ENCODE measurements at places on chromosomes 1 and 21.

DNA sequence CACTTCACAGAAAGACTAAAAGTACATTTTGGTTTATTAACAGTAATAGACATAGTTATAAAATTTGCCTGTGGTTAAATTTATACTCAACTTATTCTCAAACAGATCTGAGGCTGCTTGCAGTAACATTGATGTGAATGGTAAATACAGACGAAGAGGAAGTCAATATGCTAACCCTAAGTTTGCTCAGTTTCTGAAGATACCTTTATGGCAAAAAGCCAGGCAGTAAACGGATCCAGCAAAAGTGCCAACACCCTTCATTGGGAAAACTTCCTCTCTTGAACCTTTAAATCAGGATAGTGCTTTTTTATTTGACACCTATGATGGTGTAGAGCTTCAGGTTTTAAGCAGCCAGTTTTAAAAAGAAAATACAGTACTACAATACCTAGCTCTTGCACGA is 16.6 kb upstream of the CCDC181 start:
- no peak for DNase-seq

DNA sequence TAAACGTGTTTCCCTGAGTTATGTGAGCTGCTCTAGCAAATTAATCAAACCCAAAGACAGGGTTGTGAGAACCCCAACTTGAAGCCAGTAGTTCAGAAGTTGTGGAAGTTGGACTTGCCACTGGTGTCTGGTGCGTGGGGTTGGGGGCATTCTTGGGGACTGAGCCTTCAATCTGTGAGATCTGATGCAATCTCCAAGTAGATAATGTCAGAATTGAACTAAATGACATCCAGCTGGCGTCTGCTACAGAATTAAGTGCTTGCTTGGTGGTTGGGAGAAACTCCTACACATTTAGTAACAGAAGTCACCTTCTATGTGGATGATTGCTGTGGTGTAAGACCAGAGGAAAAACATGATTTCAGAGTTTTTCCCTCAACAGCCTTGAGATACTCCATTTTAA is 207.4 kb downstream of the FGGY start:
- no peak for DNase-seq

DNA sequence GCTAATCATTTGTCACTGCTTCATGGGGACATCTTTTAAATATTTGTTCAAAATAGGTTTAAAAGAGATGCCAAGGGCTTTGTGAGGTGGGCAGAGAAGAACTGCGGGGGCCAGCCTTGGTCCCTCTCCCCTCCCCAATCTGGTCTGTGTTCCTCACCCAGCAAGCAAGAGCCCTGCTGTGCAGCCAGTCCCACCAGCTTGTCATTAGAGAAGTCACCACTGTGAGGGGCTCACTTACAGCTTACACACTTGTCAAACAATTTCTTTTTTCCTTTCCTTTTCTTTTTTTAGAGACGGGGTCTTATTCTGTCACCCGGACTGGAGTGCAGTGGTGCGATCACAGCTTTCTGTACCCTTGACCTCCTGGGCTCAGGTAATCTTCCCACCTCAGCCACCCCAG is 10.4 kb upstream of the CDK18 start:
- no peak for DNase-seq

GRCh38 chr1:160727316-160727640 is 11.8 kb upstream of the SLAMF7 start:
- DNase-seq, result no peak

DNA sequence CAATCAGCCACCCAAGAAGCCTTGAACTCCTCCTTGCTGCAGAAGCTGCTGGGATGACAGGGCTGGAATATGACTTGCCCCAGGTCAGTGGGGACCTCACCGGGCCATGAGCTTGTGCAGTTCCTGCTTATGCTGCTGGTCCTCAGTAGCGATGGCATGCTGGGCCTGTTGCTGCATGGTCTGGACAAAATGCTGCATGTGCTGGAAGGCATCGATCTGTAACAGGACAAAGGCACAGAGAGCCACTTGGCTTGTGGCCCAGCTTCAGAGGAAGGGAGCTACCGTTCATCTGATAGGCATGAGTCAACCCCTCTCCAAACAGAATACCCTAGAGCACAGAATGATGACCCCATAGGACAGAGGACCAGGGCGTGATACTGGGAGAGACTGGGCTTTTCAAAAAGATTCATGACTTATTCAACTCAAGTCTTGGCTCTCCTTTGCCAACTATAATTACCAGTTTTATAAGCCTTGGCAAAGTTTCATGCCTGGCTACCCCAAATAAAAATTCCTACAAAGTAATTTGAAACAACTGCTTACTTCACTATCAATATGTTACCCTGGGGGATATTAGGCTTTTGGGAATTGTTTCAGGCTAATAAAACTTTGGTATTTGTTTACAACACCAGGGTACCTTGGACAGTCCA is 34.7 kb upstream of the EXOSC10 start:
- no peak for DNase-seq

DNA sequence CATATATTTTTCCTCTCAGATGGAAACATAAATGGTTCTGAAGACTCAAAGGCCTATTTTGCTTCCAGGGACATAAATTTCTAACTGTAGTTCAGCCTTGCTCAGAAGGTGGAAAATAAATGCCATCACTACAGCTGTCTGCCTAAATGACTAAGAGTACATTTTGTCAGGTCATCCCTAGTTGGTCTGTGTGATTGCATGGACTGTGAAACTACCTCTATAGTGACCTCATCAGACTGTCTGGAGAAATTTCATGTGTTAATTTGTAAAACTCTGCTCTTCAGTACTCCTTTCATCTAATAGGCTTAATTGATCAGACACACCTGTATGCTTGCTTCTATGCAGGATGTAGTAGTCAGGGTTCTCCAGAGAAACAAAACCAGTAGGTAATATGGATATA is 886.9 kb downstream of the AMY1C start:
- no peak for DNase-seq

- no peak for DNase-seq
Measured at GRCh38 chr1:6594977-6595740, 7.5 kb downstream of the KLHL21 start.

GRCh38 chr1:86942743-86943142 is 28.3 kb downstream of the HS2ST1 start:
- DNase-seq, result no peak

DNA sequence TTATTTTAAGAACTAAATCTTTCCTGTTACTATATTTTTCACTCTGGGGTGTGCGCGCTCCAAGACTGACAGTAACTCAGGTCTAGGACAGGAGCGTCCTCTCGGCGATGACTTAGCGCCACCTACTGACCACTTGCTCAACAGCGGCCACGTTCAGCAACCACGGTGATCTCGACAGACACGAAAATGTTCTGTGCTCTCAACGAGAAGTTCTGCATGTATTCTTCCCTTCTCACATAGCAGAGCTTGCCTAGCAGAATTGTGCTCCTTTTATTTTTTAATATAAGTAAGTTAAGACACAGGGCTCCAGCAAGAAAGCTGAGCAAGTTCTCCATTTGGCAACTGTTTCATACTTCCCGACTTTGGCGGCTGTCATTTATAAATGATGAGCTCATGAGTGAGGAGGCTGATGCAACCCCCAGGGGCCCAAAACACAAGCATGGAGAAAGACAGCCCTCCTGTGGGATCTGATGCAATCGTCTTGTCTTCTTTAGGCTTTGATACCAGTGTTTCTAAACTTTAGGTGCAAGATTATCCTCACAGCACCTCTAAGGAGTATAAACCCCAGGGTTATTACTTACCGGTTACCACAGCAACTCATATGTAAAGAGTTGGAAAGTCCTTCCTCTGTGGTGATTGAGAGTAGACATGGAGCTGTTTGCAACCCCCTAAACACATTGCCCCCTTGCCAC is 92.6 kb downstream of the HHIPL2 start:
- DNase-seq, result peak; percentile 74

DNA sequence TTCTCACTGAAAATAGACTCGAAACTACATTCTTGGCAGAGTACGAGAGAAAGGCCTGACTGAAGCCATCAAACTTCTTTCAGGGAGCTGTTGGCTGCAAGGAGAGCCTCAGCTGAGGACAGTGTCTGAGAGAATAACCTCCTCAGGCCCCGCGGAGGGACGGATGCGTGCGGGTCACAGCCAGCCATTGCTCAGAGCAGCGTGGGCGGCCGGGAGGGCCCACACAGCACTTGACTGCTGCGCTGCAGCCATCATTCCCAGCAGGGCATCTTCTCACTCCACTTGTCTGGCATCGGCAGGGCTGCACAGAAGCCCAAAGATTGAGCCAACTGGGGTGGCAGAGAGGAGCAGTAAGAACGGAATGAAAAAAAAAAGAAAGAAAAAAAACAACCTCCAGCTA is 113.5 kb downstream of the XCL2 start:
- no peak for DNase-seq

DNA sequence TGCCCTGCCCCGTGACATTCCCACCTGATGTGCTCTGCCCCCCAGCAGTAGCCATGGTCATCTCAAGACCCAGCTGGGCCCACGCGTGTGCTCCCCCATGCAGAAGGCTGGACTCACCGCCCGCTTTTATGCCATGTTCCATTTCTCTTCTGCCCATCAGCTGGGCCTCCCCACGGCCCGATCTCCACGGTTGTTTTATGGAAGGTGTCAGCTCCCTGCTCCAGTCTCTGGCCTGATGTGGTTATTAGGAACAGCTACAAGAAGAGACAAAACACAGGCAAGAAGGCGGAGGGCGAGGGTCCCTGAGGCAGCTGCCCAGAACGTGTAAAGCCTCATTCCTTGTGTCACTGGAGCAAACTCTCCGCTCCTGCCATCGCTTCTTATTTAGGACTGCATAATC is 50.2 kb upstream of the DISP3 start:
- DNase-seq, result no peak

GRCh38 chr1:184373155-184373554 is 13.7 kb upstream of the C1orf21 start:
- DNase-seq, result no peak

GRCh38 chr1:41646186-41646585 is 161.7 kb upstream of the EDN2 start:
- DNase-seq, result no peak

Data from substantia nigra (tissue), 51 donors.